WTC11 (cell line): ENCODE measurements at places on chromosomes 3 and 15. TPM values are rescaled to one million over a fixed set of nuclear protein-coding genes. Genes with fewer than 3 reads are reported as not detected.

Gene PLA2G4D
- 0.07 to 0.24 TPM (median 0.09 TPM) in 3 replicates for total RNA-seq

Gene HES1
- total RNA-seq = 28.4 to 65.9 TPM (median 62.3 TPM) in 3 replicates

Gene CCR2
- total RNA-seq = 0.07 TPM in 1 of 3 replicates, not detected in the others

GRCh38 chr3:61422945-61423673, 138.3 kb upstream of the PTPRG start:
- DNase-seq = no peak

DNA sequence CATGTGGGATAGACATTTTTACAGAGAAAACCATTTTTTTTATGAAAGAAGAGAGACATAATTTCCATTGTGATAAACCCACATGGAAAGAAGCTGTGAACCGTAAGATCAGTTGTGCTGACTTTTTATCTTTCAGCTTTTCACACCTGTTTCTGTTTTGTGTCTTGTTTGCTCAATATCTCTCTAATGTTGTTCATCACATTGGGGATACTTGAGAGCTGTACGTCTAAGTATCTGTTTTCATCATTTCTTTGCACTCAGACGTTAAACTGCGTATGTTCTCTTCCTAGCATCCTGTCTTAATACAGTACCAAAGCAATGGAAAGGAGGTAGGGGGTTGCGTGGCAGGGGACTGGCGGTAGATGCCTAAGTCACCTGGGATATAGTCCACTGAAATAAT, 449.0 kb downstream of the NAALADL2 start:
- no peak for DNase-seq

DNA sequence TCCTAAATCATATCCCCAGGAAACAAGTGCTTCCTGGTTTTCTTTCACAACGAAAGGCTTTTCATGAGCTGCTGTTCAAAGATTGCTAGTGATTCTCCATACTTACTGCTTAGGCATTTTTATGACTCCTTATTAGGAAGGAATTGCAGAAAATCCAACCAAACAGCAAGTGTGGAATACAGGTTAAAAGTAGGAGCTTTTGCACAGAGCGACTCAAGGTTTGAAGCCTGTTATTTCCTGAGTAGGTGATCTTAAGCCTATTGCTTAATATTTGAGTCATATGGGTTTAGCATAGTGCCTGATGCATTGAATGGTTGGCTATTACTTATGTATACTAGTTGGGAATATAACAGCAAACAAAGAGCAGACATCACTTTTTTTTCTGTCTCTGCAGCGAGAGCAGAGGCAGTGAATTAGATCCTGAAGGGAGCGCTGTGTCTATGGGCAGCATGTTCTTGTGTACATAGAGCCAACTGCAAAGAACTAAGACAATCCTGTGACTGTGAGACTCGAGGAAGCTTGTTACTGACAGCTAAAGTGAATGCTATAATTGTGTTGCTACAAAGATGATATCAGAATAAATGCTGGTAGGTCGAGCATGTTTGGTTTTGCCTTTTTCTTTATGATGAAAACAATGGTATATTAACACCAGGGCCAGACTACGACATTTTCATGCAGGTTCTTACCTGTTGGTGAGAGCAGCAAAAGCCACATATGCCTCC, 6.3 kb downstream of the TM4SF1 start:
- no peak for DNase-seq

DNA sequence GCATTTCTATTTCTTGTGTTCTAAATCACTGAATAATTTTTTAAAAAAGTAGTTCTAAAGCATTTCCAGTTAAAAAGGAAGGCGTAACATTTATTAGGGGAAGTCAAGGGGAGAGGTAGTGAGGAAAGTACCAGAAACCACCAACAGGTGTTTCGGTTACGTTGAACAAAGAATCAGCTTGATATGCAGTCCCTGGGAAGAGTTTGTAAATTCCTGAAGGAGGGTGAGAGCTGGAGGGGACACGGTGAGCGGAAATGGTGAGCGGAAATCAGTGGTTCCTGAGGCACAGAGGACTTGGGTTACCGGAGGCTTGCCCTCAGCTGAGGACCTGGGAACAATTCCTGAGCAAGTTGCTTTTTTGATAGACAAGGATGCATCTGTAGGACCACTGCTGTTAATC, 17.8 kb downstream of the MAP2K1 start:
- DNase-seq = peak; percentile 67

DNA sequence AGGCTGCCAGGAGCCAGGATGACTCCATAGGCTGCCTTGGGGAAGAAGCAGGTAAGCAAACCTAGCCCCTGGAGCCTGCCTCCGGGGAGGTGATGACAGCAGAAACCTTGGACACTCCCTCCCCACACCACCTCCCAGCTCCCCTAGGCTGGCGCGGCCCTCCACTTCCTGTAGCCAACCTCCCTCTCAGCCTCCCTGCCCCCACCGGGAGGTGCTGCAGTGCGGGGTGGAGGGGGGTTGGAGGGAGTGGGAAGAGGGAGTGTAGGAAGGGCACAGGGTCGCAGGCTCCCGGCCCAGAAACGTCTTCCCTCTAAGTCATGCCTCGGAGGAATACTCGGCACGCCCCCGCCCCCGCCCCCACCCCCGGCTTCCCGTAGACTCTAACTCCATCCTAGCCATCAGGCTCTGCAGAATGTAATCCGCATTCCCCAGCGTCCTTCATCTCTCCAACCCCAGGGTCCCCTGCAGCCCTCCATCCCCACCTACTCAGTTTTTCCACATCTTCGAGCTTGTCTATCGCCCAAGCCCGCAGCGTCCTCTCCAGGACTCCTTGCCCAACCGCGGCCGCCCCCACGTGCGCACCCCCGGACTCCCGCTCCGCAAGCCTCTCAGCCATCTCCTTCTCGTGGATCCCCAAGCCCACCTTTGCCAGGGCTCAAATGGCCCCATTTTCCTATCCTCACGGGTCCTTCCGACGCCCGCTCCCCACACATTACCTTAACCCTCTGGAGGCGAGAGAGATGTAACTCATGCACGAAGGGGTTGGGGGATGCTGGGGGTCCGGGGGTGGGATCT, 528 bp downstream of the LPCAT4 start:
- peak; percentile 85 for DNase-seq

DNA sequence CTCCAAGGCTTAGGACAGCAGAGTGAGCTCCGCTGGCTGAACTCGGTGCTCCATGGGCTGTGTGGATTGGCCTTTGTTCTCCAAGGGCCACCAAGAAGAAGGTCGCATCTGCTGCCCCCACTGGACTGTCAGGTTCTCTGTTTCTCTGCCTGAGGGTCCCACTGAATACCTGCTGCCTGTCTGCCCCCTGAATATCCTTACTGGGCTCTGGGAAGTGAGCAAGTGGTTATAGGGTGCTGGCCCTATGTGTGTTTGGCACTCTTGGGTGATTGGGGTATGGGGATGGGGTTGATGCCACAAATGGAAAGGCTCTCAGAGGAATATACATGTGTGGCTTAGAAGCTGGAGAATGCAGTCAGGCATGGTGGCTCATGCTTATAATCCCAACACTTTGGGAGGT, 82.3 kb downstream of the THSD4 start:
- no peak for DNase-seq

DNA sequence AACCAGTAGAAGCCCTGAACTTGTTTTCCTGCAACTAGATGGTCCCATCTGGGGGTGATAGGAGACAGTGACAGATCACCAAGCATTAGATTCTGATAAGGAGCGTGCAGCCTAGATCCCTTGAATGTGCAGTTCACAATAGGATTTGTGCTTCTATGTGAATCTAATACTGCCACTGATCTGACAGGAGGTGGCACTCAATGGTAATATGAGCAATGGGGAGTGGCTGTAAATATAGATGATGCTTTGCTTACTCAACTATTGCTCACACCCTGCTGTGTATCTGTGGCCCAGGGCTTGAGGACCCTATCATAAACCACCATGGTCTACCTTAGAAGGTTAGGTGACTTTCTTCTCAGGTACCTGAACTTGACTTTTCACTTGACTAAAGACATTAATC, 417.1 kb upstream of the ARHGEF26 start:
- no peak for DNase-seq

- DNase-seq = no peak
These were observed 77.9 kb upstream of the CCNL1 start for GRCh38 chr3:157237886-157238285.

DNA sequence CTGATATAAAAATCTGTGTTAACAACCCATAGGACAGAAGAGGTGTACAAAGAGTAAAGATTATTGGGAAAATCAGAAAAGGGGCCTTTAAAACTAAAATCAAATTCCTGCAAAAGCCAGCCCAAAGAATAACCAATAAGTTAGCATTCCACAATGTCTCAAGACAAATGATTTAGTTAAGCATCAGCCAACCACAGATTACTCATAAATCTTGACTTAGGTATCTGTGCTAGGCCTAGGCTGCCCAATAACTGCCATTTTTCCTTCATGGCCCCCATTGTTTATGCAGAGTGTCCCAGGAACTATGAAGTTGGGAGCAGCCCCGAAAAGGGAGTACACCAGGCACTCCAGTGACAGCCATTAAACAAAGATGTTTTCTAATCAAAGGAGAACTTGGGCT, 7.4 kb downstream of the TRANK1 start:
- DNase-seq = no peak

DNA sequence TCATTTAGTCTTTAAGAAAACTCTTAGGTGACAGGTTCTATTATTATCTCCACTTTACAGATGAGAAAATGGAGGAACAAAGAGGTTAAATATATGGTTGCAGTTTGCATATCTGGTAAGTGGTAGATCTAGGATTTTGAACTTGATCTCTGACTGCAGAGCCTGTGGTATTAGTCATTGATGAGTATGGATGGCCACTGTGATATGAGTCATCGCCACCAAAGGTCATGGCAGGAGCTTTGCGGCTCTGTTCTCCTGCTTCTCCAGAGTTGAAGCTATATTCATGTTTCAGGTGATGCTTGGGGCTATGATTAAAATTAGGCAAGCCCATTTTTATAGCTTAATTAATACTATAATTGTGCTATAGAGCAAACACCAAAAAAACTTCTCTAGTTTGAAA, 306.2 kb upstream of the DPPA4 start:
- no peak for DNase-seq

- DNase-seq = no peak
These were observed 28.0 kb upstream of the CCDC174 start for GRCh38 chr3:14623569-14624051.

DNA sequence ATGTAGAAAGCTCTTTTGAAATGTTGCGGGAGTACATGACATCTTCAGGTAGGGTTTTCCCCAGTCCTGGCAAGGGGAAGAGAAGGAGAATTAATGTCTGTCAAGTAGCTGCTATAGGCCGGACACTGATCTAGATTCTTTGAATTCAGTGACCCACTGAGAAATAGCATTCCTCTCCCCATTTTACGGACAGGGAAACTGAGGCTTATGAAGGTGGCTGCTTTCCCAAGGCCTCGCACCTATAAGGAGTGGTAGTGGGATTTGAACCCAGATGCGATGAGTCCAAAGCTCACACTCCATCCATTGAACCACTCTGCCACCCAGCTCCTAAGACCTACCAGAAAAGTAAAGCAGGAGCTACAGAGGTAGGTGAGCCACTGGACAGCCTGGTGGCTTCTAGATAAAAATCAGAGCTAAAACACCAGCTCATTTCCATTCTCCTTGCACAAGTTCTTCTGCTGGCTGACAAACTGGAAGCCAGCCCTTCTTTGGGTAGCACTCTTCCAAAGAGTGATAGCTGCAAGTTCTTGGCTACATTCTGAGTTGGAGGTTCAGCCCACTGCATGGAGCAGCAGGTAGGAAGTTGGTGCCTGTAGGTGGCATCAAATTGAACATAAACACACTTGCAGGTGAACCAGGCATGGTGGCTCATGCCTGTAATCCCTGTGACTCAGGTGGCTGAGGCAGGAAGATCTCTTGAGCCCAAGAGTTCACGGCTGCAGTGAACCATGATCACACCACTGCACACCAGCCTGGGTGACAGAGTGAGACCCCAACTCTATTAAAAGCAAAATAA, 22.0 kb downstream of the ZNF710 start:
- no peak for DNase-seq

GRCh38 chr3:79032686-79033318, 735.0 kb downstream of the ROBO1 start:
- no peak for DNase-seq

- DNase-seq = no peak
These were observed 96.4 kb downstream of the NSUN3 start for GRCh38 chr3:94159062-94159828.

- DNase-seq = no peak
These were observed 60.5 kb downstream of the TOP2B start for GRCh38 chr3:25604107-25604805.

DNA sequence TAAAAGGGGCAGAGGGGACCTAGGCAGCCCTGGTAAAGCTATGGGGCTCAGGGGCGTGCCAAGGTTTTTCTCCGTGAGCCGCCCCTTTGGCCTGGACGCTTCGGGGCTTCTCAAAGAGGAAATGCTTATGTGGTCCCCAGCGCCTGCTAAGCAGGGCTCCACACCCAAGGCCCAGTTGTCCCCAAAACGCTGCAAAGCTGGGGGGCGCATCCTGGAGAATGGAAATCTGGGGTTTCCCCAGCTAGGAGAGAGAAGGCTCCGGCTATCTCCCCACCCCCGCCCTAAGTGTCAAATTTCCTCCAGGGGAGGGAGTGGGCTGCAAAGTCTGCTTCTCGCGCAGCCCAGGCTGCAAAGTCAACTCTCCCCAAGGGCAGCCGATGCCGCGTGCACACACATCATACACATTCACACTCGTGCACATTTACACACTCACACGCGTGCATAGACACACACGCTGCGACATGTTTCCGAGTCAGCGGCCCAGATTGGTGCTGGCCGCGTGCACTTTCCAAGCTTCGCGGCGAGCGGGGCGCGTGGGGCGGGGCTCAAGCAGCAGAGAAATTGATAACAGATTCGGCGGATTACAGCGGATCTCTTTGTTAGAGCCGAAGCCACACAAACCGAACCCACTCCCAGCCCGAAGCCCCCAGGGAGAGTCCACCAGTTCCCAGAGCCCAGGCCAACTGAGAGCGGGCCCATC, 4.5 kb downstream of the WNT5A start:
- DNase-seq = peak; percentile 58

GRCh38 chr3:139182143-139182542, 137.5 kb upstream of the PRR23C start:
- DNase-seq = no peak

DNA sequence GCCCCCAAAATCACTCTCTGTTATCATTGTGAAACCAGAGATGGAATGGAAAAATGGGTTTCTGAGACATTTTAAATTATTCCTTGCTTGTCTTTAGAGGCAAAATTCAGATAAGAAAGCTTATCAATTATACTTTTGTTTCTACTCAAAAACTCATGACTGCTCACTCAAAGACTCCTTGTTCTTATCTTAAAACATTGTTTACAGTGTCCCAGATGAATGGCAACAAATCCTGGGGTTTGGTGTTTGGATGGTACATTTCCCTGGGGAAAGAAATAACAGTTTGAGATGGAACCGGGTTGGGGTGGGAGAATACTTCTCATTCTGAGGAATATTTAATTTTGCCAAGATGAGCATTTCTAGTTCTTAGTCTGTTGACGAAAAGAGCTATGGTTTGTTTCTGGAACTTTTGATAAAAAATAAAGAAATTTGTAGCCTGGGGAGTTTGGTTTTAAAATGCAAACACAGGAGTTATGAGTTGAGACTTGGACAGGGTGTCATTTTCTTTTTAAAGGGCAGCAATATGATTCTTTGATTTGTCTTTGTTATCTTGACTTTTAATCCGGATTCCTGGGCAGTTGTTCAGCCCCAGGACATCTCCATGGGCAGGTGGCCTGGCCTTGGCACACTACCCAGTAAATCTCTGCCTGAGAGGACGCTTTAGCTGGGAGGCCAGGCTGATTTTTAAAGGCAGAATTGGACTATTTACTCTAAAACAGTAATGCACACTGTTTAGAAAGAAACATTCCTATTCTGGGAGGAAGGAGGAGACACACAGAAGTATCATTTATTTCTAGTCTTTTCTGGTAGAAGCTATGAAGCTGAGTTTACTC, 32.4 kb downstream of the BTD start:
- no peak for DNase-seq

- no peak for DNase-seq
These were observed 23.1 kb upstream of the MITF start for GRCh38 chr3:69716119-69716518.
